CD4-positive, alpha-beta T cell (primary cell): ENCODE measurements at places on chromosomes 11 and 22.

DNA sequence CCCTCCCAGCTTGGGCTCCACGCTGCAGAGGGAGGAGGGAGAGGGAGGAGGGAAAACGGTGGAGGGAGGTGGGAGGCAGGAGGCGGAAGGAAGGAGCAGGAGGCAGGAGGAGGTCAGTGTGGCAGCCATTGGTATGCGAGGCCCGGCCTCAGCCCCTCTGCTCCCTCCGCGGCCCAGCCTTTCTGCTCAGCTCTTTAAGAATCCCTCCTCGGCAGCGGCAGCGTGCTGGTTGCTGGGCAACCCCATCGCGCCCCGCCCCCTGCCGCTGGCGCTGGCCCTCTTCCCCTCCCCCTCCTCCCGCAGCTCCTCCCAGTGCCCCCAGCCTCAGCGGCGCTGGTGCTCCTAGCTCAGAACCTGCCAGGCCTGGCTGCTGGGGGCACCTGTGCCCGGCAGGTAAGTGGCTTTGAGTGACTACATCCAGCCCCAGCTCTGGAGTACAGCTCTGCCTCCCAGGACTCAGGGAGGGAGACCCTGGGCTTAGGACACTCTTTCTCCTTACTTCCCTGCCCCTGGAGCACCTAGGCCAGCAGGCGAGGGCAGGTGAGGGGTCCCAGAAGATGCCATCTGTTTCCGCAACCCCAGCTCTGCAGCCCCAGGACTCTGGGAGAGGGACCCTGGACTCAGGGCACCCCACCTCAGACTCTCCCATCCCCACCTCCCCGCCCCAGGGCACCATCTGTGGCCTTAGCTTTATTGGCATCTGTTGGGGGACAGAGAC, 7.2 kb upstream of the FLRT1 start:
- DNase-seq = no peak
- H3K27ac ChIP-seq = no peak overlapping the region
- H3K4me1 ChIP-seq = peaks cover 8% of the 10 kb centered on the region

DNA sequence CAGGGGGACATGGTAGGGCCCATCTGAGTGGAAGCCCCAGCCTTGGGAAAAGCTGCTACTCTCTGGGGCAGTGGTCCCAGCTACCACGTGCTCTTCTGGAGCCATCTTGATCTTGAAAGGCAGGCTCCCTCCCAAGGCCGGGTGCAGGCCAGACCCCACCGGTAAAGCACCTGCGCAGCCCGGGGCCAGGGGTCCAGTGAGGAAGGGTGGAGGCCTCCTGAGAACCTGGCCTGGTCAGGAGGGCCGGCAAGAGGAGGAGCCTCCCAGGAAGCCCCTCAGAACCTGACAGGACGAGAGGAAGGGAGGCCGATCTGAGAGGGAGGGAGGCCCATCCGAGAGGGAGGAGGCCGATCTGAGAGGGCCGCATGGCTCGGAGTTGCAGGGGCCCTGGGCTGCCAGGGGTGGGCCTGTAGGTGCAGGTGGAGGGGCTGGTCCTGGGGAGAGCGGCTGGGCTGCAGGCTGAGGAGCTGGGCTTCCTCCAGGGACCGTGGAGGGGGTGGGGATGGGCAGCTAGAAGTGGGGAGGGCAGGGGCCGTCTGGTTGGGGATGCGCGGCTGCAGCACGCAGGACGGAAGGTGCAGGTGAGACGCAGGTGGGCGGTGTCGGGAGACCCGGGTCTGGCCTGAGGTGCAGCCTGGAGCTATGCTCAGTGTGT, 529 bp downstream of the GRAMD4 start:
- no peaks in the 10 kb centered on the region for H3K27me3 ChIP-seq
- no peak overlapping the region for H3K27ac ChIP-seq
- no peak overlapping the region for H3K4me3 ChIP-seq
- peaks cover 2% of the 10 kb centered on the region for H3K4me1 ChIP-seq

DNA sequence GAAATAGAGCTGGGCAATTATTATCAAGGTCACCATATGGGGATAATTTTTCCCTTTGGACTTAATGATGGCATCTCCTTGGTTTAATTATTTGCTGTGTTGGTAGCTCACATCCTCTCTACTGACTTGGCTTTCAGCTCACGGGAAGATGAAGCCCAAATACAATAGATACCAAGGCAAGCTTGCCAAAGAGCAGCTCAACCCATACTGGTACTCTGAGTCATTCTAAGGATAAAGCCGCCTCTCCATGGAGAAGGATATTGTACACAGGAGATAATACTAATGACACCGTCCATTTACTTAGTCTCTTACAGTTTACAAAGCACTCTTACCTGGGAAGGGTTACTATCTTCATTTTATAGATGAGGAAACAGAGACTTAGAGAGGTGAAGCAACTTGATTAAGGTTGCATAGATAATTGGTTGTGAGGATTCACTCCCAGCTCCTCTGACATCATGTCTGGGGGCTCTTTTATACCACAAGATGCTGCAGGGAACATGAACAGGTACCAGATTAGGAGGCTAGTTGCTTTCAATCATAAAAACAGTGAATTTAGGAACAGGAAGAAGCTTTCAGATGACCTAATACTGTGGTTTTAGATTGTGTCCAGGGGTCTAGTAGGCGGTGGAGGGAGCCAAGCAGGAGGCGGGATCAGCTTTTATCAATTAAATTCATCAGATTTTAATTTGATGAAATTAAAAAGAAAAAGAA, 48.3 kb upstream of the PICALM start:
- H3K4me3 ChIP-seq = no peak overlapping the region
- H3K27me3 ChIP-seq = no peaks in the 10 kb centered on the region
- peaks cover 11% of the 10 kb centered on the region for H3K4me1 ChIP-seq
- no peak overlapping the region for H3K27ac ChIP-seq
- DNase-seq = no peak

- H3K4me3 ChIP-seq = no peak overlapping the region
- no peaks in the 10 kb centered on the region for H3K4me1 ChIP-seq
- H3K36me3 ChIP-seq = no peaks in the 10 kb centered on the region
- DNase-seq = no peak
Measured at GRCh38 chr11:1228921-1229451, 6.1 kb downstream of the MUC5B start.

- H3K36me3 ChIP-seq = no peaks in the 10 kb centered on the region
- no peak for DNase-seq
- no peak overlapping the region for H3K27ac ChIP-seq
- H3K4me1 ChIP-seq = no peaks in the 10 kb centered on the region
- no peak overlapping the region for H3K4me3 ChIP-seq
Measured at GRCh38 chr11:100105982-100106358, 581.1 kb upstream of the ARHGAP42 start.

DNA sequence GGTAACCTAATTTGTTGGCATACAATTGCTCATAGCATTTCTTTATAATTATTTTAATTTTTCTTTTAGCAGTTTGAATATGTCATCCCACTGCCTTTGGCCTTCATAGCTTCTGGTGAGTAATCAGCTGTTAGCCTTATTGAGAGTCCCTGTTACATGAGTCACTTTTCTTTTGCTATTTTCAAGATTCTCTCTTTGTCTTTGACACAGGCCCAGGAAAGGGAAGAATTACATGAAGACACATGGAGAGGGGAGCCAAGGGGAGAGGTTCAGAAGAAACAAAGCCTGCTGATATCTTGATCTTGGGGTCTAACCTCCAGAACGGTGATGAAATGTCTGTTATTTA, 418.2 kb downstream of the METTL15 start:
- H3K36me3 ChIP-seq = no peaks in the 10 kb centered on the region
- H3K4me1 ChIP-seq = no peaks in the 10 kb centered on the region
- DNase-seq = no peak
- H3K27ac ChIP-seq = no peak overlapping the region

GRCh38 chr22:20110359-20110985, 5.4 kb upstream of the RANBP1 start:
- peaks cover 5% of the 10 kb centered on the region for H3K27me3 ChIP-seq
- peaks cover 34% of the 10 kb centered on the region for H3K4me1 ChIP-seq
- no peak overlapping the region for H3K4me3 ChIP-seq
- peaks cover 92% of the 10 kb centered on the region for H3K36me3 ChIP-seq
- H3K27ac ChIP-seq = no peak overlapping the region
- no peak for DNase-seq

- H3K27me3 ChIP-seq = peaks cover 48% of the 10 kb centered on the region
- no peaks in the 10 kb centered on the region for H3K36me3 ChIP-seq
- peaks cover 48% of the 10 kb centered on the region for H3K4me1 ChIP-seq
- H3K27ac ChIP-seq = no peak overlapping the region
- DNase-seq = no peak
Measured at GRCh38 chr11:57648801-57649735, 644 bp downstream of the YPEL4 start.

DNA sequence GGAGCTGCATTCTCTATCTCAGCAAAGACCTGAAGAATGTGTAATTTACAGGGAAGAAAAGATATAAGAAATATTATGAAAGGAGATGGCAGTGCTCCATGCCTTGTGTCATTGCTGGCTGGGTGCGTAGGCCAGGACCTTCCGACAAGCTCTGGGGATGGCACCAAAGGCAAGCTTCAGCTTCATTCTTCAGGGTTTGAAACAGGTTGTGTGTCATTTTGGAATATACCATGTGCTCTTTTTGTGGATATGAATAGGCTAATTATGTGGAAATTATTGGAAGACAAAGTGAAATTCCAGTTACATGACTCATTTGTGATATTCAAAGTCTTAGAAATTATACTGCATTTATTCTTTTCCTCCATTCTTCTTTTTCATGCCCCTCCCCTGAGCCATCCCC, 5.7 kb upstream of the KIRREL3 start:
- H3K4me1 ChIP-seq = no peaks in the 10 kb centered on the region
- no peak overlapping the region for H3K4me3 ChIP-seq
- no peak for DNase-seq
- H3K27me3 ChIP-seq = peaks cover 37% of the 10 kb centered on the region
- no peak overlapping the region for H3K27ac ChIP-seq

DNA sequence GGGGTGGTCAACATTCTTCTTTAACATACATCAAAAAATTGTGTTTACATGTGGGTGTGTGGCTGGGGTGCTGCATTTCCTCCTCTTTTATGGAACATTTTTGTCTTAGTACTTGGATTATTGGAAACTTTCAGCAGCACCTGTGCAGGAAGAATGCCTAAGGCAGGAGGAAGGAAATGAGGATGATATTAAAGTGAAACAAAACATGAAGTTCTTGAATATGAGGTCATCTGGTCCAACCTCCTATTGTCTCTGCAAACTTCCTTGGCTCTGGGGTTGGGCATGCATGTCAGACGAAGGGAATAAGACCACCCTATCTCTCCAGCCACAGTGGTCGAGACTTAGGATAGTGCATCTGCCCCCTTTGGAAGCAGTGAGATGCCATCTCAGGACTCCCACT, 20.6 kb upstream of the OR9Q1 start:
- H3K4me3 ChIP-seq = no peak overlapping the region
- H3K27me3 ChIP-seq = peaks cover 4% of the 10 kb centered on the region
- no peaks in the 10 kb centered on the region for H3K4me1 ChIP-seq
- no peaks in the 10 kb centered on the region for H3K36me3 ChIP-seq
- no peak for DNase-seq
- H3K27ac ChIP-seq = no peak overlapping the region

- no peak overlapping the region for H3K27ac ChIP-seq
- peaks cover 9% of the 10 kb centered on the region for H3K4me1 ChIP-seq
- H3K27me3 ChIP-seq = no peaks in the 10 kb centered on the region
- H3K4me3 ChIP-seq = no peak overlapping the region
- no peak for DNase-seq
Measured at GRCh38 chr22:44627521-44628139, 74.4 kb upstream of the PRR5 start.

DNA sequence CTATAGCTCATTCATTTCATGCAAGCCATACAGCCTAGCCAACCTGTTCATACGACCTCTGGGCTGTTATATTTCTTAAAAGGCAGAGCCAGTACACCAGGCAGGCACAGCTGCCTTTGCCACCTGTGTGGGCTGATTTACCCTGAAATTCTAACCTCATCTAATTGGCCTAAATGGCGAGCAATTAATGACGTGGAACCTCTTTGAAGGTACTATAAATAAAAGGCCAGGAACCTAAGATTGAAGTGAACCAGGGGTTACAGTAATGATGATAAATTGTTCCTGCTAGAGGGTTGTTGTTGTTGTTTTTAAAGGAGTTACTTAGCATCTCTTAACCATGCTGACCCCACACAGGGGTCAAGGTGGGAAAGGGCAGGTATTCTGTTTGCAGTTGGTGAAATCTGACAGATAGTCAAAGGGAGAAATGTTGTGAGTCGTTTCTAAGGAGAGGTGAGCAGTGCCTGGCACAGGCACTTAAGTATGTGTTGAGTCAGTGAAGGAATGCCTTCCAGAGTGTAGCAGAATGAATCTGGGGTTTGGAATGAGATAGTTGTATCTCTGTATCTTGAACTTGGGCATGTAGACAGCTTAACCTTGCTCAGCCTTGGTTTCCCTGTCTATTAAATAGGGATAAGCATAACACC, 213.5 kb upstream of the NAV2 start:
- no peaks in the 10 kb centered on the region for H3K4me1 ChIP-seq
- H3K36me3 ChIP-seq = no peaks in the 10 kb centered on the region
- H3K27me3 ChIP-seq = no peaks in the 10 kb centered on the region
- no peak for DNase-seq
- no peak overlapping the region for H3K4me3 ChIP-seq
- H3K27ac ChIP-seq = no peak overlapping the region

DNA sequence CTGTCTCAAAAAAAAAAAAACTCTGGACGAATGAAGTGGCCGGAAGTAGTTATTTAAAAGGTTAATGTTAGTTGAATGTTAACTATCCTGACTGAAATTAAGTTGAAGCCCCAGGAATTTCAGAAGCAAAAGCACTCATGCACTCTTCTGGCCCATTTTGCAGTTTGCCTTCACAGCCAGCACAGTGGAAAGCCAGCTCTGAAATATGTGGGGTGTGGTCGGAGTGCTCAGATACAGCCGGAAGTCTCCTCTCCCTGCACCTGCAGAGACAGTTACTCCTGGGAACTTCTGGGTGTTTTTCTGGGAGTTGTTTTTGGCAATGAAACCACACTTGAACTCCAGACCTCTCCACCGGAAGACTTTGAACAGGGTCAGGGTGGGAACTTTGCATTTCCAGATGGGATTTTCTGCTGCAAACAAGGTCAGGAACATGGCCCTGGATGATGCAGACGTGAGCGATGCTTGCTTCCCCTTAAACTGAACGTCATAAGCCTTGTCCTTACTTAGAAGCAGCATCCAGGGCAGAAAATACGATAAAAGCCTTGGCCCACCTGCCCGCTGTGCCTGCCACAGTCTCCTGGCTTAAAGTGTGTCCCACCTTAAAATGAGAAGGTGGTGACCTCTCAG, 21.5 kb upstream of the CABP2 start:
- DNase-seq = no peak
- H3K27me3 ChIP-seq = no peaks in the 10 kb centered on the region
- no peaks in the 10 kb centered on the region for H3K36me3 ChIP-seq
- no peak overlapping the region for H3K4me3 ChIP-seq
